Endothelial cell (in vitro differentiated cells): ENCODE measurements at places on chromosomes 2 and 18.
A peak's percentile ranks its signal among the peaks of the same experiment; 100 is the strongest.

- DNase-seq: no peak
Measured at GRCh38 chr2:98801921-98802321, 71.0 kb upstream of the MGAT4A start.

GRCh38 chr2:209094221-209094620, 329.6 kb upstream of the MAP2 start:
- DNase-seq: no peak

DNA sequence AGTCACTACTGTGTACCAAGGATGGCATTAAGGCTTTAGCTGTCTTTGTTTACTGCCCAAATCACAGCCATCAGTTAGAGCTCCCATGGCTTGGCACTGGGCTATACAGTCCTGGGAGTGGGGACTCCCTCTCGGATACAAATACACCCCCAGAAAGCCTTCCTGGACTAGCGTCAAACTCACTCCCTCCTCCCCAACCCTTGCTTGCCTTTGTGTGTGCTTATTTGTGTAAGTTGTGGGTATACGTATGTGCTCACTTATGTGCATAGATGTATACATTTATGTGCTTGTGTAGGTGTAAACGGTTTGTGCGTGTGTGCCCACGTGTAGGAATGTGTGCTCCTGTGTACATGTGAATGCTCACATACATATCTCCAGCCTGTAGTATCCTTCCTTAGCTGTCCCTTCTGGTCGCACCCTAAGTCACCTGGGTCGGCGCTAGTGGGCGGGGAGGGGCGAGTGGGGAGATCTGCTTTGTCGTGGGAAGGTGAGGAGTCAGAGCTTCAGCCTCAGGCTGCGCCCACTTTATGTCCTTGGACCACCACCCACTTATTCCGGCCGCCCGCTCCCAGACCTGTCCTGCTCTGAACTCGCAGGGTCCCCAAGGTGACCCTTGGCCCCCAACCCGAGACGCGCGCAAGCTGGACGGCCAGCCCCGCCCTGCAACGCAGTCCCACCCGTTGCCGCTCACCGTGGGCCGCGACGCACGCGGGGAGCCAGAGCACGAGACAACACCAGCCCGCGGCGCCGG, 461 bp downstream of the PRADC1 start:
- no peak for DNase-seq

- DNase-seq: no peak
Measured at GRCh38 chr2:20580690-20581437, 70.0 kb downstream of the HS1BP3 start.

DNA sequence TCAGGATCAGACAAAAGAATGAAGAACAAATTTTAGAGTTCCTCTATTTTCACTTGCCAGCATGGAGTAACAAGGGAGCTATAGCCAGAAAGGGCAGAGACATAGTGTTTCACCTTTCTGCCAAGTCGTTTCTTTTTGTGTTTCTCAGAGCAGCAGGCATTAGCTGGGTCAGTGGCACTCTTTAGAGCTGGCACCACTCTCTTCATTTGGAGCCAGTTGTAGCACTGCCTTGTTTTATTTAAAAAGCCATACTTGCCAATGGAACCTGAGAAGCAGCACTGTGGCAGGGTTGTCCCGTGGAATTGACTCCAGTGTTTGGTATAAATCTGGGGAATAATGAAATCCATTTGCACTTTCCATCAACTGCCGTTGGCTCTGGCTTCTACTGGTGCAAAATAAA, 64.0 kb downstream of the LRRTM4 start:
- no peak for DNase-seq

DNA sequence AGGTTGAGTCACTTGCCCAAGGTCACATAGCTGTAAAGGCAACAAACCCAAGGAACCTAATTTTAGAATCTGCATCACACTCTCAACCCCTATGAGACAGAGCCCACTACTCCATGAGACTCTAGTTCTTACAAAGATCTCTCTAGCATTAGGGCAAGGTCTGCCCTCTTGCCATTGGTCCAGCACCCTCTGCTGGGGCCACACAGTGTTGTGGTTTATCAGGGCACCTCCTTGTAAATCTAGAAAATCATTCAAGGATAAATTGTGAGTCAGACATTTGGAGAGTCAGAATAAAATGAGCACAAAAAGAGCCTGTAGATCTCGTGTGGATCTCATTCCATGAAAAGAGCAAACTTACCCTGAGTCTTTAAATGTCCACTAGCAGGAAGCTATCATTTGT, 91.2 kb downstream of the SLC8A1 start:
- no peak for DNase-seq

- DNase-seq: no peak
Measured at GRCh38 chr18:7748251-7749007, 181.3 kb downstream of the PTPRM start.

- DNase-seq: no peak
Measured at GRCh38 chr2:134581877-134582546, 136.8 kb downstream of the TMEM163 start.

DNA sequence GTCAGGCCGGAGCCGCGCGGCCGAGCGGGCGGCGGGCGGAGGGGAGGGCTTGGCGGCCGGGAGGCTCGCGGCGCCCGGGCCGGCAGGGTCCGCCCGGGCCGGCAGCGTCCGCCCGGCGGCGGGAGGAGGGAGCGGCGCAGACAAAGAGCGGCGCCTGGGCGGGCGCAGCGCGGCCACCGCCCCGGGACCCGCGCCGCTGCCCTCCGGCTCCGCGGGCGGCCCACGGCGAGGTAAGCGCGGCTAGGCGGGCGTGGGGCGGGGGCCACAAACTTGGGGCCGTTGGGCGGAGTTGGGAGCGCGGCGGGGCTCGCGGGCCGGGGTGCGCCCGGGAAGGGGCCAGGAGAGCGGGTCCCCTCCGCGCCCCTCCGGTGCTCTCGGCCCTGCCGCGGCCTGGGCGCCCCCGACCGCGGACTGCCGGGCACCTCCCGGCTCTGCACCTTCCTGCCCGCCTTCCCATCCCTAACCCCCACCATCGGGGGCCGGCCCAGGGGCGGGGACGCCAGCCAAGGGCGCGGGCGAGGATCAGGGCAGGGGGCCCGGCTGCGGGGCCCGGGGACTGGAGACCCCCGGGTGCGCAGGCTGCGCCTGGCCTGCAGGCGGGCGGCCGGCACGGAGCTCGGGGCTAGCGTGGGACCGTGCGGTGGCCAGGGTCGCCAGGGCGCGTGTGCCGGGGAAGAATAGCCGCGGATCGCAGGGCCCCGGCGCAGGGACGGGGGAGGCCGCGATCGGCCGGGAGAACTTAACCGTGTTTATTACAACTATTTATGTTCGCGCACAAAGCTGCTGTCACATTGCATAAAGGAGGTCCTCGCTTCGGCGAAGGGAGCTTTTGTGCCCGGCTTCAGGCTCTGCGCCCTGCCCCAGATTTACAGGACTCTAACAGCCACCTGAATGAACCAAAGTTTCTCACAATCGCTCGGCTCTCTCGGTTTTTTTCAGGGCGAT, at the start of gene NCK2:
Gene NCK2, plus strand, starts transcription at position 4 of the 945 bp plus-strand sequence. CDS start 110,152 bp downstream, outside the sequence.
- peak; percentile 53 for DNase-seq

GRCh38 chr18:48328473-48329210, 80.5 kb downstream of the ZBTB7C start:
- DNase-seq: no peak

GRCh38 chr2:85601771-85602475, 575 bp downstream of the TMEM150A start:
- DNase-seq: no peak

DNA sequence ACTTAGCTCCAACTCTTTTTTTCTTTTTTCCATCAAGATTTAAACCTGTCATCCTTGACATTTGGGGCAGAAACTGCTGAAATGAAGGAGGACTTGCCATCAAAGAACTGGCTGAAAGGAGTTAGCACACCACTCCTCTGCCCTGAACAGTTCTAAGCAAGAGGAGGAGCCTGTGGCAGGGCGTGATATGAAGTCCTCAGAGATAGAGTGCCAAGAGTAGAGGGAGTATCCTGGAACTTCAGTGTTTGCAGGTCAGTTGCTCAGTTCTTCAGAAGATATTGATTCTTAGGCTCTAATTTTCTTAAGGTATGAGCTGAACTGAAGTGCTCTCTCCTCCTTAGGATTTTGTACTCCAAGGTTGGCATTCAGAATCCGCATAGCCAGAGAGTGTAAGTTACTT, 15.2 kb downstream of the NABP1 start:
- DNase-seq: no peak

- DNase-seq: no peak
Measured at GRCh38 chr2:171514908-171515582, 7.2 kb upstream of the CYBRD1 start.

GRCh38 chr2:201196003-201196402, 13.1 kb downstream of the CASP10 start:
- no peak for DNase-seq

DNA sequence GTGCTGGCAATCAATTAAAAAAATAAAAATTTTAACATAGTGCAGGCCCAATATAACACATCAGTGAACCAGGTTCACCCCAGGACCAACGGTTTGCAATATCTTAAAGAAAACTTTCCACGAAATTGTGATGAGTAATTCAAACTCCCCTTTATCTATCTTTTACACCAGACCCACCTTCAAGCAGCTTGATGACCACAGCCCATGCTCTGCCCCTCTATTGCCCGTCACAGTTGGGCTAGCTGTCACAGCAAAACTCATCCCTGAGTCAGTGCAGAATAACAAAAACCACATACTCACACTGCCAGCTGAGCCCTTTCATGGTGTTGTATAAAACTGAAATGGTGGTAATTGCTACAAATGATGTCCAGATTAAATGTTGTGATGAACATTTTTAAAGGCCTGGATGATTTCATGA, 112.5 kb upstream of the CREB1 start:
- DNase-seq: no peak

GRCh38 chr2:5437375-5437774, 254.8 kb upstream of the SOX11 start:
- no peak for DNase-seq

- DNase-seq: no peak
Measured at GRCh38 chr2:186806591-186806990, 42.4 kb downstream of the ZSWIM2 start.
